ENCODE measurements at places on chromosomes 5 and 9.

GRCh38 chr9:93136011-93136440, 2.0 kb upstream of the NINJ1 start:
- DNase-seq, result peak; percentile 38

- no peak for DNase-seq
Measured at GRCh38 chr9:122179690-122180074, 20.0 kb downstream of the MORN5 start.

- no peak for DNase-seq
Measured at GRCh38 chr5:99104538-99105132, 175.8 kb upstream of the CHD1 start.

DNA sequence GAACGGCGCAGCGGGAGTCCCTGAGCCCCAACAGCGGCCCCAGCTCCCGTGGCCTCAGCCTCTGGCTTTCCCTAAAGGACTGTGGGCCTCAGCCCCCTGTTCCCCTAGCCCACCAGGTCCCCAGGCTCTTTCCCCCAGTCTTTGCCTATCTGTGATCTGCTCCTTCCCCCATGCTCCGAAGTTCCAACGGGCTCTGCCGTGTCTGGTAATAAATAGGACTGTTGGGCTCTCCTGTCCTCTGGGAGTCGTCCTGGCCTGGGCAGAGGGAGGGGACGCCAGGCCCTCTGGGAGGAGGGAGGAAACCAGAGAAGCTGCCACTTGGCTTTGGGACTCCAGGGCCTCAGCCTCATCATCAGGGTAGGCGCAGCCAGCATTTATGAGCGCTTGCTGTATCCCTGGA, 28.1 kb downstream of the ADGRD2 start:
- no peak for DNase-seq

DNA sequence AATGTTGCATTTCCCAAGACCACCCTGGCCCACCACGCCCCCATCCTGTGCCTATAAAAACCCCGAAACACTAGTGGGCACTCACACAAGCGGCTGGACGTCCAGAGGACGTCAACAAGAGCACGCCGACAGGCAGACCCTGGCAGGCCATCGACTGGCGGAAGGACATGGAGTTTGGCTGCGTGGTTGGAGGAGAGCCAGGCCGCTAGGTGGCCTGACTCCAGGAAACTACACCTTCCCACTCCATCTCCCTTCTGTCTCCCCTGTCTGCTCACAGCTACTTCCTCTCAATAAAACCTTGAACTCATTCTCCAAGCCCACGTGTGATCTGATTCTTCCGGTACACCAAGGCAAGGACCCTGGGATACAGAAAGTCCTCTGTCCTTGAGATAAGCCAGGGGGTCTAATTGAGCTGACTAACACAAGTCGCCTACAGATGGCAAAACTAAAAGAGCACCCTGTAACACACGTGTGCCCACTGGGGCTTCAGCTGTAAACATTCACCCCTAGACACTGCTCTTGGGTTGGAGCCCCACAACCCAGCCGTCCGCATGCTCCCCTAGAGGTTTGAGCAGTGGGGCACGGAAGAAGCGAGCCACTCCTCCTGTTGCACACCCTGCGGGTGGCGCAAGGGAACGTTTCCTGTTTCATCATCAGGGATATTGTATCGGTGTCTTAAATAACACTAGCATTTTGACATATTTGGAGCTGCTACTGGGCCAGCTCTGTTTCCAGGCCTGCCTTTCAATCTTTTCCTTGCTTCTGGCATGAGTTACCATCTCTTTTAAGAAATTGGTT, 54.5 kb upstream of the TAF11L2 start:
- DNase-seq, result no peak

GRCh38 chr9:27125936-27126335, 16.9 kb downstream of the TEK start:
- no peak for DNase-seq

DNA sequence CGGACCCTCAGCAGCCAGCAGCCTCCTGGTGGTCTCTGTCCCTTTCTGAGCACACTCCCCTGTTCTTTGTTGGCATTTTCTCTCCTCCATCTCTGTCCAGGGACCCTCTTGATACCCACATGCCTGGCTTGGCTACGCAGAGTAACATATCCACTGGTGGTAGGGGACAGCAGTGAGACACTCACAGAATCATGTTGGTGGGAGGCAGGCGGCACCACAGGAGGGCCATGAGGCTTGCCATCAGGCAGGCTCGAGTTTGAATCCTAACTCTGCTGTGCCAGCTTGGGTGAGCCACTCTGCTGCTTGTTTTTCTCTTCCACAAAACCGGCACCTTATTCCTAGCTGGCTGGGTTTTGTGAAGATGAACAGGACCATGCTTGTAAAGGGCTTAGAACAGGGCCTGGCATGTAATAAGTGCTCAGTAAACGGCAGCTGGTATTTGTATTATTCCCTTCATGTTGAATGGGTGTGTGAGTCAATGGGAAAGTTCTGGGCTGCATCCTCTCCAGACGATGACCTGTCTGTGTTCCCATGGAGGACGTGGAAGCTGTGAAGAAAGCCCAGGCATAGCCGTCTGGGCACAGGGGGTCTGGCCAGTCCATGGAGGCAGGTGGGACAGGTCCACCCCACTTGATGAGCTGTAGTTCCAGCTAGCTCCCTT, 2.3 kb downstream of the COL27A1 start:
- DNase-seq, result no peak

GRCh38 chr9:131635285-131635684, 90.0 kb downstream of the PRRT1B start:
- peak; percentile 90 for DNase-seq

- DNase-seq, result no peak
Measured at GRCh38 chr9:133844398-133844784, 106.2 kb upstream of the SARDH start.

DNA sequence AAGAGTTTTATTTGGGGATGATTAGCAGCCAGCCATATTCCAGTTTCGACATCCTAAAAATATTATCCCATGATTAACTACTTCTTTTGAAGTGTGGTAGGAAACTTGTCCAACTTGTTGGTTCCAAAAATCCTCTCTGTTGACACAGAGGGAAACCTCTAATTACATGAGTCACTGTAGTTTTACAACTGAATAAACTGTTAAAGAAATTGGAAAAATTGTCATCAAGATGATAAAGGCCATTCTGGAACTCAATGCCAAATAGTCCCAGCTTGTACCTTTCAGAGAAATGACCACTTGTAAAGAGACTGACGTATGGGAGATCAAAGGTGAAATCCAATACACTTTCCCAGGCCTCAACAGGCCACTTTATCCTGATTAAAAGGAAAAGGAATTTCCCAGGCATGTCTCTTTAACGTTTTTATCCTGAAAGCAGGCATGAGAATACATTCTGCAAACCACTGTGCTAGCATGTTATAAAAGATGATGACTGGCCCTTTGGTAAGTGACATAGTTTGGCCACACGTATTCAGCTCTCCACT, 261.6 kb downstream of the GLIS3 start:
- no peak for DNase-seq

- peak; percentile 46 for DNase-seq
Measured at GRCh38 chr5:113663879-113664541, 150.5 kb downstream of the YTHDC2 start.

- no peak for DNase-seq
Measured at GRCh38 chr9:88460587-88461332, 72.5 kb downstream of the SPIN1 start.

GRCh38 chr5:149397530-149397929, 18.4 kb upstream of the IL17B start:
- DNase-seq, result no peak

GRCh38 chr5:98657559-98657958, 115.9 kb upstream of the RGMB start:
- no peak for DNase-seq

GRCh38 chr9:15211160-15211814, 95.7 kb downstream of the TTC39B start:
- DNase-seq, result peak; percentile 63

DNA sequence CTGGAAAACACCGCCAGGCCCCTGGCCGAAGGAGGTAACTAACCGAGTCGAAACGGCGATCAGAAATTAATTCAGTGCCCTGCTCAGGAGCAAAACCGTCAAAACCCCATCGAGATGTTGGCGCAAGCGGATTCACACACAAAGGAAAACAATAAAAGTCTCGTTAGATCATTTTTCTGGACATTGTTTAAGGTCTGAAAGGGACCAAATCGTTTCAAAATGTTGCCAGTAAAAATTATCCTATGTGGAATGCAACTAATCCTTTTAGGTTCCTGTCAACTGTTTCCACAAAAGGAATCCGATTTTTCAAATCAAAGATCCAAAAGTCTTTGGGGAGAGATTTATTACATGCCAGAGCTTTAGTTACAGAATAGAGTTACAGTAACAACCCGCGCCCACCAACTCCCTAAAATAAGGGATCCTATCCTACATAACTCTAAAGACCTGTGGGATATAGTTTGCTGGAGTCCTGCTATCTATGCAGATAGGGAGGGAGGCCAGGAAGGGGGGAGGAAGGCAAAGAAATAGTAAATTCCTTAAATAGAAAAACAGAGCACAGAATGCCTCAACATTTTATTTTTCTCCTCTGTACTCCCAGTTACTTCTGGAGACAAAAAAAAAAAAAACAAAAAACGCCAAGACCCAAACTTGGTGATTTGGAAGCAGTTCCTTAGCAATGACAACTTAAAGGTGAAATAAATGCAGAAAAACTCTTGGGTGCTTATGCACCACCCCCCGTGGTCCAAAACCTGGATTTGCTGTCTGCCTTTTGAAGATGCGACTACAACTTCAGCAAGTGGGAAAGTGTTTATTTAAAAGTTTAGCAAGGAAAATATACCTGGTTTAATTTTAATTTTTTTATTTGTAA, 10.6 kb downstream of the FOXD1 start:
- no peak for DNase-seq

GRCh38 chr5:123543438-123543837, 31.5 kb downstream of the CSNK1G3 start:
- no peak for DNase-seq

Measured in activated CD8-positive, alpha-beta memory T cell treated with anti-CD3 and anti-CD28 coated beads, Interleukin-2, amount 10 ng/mL, durations not matched to agents 7 days and 5 days (primary cell).